NCI-H226 (cell line): ENCODE measurements at places on chromosomes 13 and 19.

DNA sequence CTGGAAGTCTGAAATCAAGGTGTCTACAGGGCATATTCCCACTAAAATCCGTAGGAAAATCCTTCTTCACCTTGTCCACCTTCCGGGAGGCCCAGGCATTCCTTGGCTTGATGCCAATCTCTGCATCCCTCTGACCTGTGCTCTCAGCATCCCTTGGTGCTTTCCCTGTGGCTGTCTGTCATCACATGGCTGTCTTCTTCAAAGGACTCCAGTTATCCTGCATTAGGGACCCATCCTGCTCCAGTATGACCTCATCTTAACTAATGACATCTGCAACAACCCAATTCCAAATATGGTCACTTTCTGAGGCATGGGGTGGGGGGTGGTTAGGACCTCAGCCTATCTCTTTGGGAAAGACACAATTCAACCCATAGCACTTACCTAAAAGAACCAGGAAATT is 423.8 kb downstream of the IRS2 start:
- DNase-seq, result no peak

- peak; percentile 92 for DNase-seq
Measured at GRCh38 chr19:58182577-58182988, 278 bp upstream of the ZNF274 start.

GRCh38 chr19:10268071-10268470 is 2.8 kb upstream of the ICAM1 start:
- no peak for DNase-seq

- no peak for DNase-seq
Measured at GRCh38 chr19:3045191-3045590, 16.1 kb upstream of the TLE2 start.

DNA sequence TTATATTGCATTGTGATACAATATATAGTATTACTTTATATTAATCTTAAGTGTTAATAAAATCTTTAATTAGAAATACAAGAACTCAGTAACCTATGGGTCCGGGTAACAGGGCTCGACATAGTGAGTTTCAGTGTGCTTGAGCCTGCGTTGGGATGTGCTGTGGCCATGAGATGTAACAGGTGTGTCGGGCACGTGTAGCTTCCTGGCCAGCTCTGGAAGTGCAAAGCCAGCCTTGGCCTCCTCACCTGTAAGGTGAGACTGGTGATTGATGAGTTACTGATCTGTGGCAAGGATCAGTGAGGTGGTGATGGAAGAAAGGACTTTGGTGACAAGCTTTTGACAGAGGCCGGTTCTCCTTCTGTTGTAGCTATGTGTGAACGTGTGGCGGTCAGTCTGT is 19.2 kb downstream of the ATP4B start:
- no peak for DNase-seq
